NCI-H2227 treated with DMSO at 0.1 percent for 48 hours (cell line): ENCODE measurements at places on chromosomes 5 and 9.

GRCh38 chr9:100590481-100590880 is 12.6 kb downstream of the CAVIN4 start:
- DNase-seq, result no peak

DNA sequence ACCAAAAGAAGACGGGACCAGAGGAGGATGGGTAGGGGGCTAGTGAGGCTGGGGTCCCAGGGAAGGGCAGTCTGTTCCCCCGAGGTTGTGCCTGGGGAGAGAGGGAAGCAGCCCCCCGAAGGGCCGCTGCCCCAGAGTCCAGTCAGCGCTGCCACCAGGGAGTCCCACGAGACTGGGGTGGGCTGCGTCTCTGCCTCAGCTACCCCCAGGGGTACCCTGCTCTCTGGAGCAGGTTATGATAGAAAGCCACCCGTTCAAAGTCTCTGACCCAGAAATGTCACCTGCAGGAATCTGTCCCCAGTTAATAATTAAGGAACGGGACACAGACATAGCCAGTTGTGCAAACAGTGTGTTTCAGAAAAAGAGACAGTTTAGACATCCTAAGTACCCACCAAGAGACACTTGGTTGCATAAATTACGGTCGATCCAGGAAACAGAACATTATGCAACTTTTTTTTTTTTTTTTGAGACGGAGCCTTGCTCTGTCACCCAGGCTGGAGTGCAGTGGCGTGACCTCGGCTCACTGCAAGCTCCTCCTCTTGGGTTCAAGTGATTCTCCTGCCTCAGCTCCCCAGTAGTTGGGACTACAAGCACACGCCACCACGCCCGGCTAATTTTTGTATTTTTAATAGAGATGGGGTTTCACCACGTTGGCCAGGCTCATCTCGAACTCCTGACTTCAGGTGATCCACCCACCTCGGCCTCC is 10.7 kb upstream of the AGPAT2 start:
- no peak for DNase-seq

DNA sequence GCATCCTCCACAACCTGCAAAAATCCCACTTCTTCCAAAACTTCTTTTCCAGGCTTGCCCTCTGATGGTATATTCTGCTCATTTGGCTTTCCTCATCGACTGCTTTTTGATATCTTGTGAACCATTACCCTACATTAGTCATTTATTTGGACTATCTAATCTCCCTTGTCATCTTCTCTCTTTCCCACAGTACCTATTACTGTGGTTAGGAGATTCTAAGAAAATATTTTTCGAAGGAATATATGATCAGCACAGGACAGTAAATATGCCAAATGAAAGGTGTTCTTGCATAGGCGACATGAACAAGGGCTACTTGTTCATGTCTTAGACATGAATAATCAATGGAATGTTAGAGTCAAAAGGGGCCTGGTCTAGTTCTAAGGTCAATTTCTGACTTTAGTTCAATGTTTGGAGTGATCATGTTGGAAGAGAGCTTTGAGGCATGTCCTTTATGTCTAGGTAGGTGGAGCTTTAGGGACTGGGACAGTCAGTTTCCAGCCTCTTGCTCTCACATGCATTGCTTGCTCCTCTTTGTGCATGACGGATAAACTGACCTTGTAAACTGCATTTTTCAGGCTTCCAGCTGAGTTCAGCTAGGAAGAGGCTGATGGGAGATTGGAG is 243.4 kb upstream of the RPS23 start:
- DNase-seq, result no peak

GRCh38 chr9:96476013-96476412 is 26.0 kb downstream of the HABP4 start:
- DNase-seq, result no peak

- DNase-seq, result no peak
Observed at GRCh38 chr9:89172398-89172797, 6.2 kb downstream of the SHC3 start.

- no peak for DNase-seq
Observed at GRCh38 chr5:106843812-106844416, 826.8 kb downstream of the EFNA5 start.

DNA sequence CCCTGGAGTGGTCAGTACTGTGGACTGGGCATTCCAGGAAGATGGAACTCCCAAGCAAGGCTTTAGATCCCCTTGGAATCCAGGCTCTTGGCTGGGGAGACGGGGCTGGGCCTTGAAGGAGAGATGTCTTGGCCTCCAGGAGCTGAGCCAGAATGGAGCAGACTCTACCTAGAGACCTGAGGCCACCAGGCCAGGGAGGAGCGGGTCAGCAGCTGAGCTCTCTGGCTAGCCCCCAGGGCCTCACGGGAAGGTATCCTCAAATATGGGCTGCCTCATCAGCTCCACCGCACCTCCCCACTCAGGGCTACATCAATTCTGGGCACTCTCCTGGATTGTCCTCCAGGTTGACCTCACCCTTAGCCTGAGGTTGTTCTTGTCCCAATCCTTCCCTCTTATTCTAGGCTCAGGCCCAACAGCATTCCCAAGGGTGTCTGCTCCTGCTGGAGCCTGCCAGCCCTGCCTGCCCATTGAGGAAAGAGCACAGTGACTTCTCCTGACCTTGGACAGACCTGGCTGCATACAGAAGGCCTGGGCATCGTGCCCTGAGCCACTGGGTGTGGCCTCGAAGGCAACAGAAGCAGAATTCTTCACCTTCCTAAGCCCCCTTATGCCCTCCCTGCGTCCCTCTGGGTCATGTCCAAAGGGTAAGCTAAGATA is 3.0 kb upstream of the PDLIM4 start:
- no peak for DNase-seq

DNA sequence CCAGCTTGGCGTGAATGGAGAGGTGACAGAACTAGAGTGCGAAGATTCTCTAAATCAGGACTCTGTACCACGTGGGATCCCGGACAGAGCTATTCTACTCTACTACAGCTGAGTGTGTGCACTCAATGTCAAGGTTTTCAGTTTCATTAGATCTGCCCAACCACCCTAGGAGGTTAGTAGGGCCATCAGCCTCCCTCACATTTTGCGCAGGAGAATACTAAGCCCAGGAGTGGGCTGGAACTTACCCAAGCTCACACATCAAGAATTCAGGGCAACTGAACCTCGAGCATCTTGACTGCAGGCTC is 68.3 kb upstream of the TBC1D2 start:
- no peak for DNase-seq

DNA sequence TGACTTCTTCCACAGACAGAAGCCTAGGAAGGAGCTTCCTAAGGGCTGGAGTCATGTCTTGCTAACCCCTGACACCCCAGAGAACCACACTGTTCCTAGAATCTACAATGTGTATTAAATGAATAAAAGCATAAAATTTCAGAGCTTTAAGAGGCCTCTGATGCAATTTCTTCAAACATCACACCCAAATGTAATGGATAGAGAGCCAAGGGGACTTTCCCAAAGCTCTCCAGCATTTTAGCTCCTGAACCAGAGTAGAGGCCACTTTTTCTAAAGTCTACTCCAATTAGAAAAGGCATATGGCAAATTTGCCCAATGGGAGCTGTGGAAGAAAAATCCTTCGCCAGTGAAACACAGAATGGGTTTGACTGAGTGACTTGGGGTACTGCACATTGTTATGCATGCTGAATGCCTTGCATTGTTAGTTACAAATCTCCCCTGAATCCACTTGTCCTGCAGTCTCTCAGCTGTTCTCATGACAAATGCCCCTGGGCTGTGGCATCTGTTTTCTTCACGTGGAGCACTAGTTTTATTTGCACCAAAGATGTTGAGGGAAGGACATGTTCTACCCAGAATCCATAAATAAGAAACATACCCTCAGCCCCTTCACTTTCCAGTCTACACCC is 334.0 kb downstream of the ASTN2 start:
- DNase-seq, result no peak

DNA sequence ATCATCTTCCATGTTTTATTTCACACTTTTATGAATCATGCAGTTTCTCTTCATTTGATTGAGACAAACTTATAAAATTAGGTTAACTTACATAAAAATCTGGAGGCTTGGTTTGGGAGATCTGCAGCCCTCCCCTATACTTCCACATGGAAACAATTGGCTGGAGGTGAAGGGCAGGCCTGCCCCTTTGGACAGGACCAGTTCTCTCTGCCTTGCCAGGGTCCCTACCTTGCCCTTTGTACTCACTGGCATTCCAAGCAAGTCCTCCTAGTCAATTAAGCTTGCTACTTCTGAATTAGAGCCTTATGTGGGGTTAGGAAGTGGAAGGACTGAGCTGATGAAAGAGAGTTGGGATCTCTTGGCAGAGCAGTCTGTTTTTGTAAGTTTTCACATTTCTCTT is 257.3 kb downstream of the GAS1 start:
- no peak for DNase-seq

DNA sequence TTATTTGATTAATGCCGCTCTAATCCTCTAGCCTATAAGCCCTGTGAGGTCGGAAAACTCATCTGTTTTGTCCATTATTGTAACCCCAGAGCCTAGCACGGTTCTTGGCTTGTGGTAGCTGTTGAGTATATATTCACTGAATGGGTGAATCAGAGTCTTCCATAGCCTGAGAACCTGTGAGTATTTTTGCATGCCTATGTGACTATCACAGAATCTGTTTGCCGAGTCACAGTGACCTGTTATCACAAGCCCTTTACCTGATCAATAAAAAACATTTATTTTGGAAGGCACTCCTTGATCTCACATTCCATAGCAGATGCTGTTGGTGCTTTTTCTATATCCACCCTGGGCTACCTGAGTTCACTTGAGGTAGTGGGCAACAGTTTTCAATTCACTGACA is 125.0 kb upstream of the STC2 start:
- no peak for DNase-seq

DNA sequence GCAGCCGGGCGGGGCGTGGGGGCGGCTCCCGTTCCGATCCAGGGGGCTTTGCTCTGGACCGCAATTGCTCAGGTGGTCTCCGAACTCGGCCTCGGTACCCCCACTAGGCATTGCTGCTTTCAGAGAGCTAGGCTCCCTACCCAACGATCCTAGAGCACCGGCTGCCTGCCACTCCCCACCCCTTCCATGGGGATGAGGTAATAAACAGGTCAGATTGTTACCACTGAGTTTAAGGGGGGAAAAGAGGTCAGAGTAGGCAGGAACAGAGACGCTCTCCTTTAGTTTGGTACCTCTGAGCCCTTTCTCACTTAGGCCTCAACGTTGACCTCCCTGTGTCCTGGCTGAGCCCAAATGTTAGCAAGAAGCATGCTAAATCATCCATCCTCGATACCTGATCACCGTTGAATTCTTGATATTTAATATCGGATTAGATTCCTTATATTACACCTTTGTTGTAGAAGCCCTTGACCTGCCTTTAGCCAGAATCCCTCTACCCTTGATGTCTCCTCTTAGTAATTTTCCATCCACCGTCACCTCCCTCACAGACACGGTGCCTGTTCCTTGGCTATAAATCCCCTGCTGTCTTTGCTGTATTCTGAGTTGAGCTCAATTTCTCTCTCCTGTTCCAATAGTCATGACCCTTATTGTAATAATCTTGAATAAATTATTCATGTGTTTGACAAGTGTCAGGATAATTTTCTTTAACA is 588 bp upstream of the PLPP1 start:
- DNase-seq, result no peak

GRCh38 chr9:82681809-82682208 is 381.1 kb downstream of the RASEF start:
- DNase-seq, result no peak

GRCh38 chr5:90967851-90968250 is 409.3 kb downstream of the ADGRV1 start:
- no peak for DNase-seq

- DNase-seq, result no peak
Observed at GRCh38 chr9:114588210-114588609, 641 bp downstream of the ATP6V1G1 start.

DNA sequence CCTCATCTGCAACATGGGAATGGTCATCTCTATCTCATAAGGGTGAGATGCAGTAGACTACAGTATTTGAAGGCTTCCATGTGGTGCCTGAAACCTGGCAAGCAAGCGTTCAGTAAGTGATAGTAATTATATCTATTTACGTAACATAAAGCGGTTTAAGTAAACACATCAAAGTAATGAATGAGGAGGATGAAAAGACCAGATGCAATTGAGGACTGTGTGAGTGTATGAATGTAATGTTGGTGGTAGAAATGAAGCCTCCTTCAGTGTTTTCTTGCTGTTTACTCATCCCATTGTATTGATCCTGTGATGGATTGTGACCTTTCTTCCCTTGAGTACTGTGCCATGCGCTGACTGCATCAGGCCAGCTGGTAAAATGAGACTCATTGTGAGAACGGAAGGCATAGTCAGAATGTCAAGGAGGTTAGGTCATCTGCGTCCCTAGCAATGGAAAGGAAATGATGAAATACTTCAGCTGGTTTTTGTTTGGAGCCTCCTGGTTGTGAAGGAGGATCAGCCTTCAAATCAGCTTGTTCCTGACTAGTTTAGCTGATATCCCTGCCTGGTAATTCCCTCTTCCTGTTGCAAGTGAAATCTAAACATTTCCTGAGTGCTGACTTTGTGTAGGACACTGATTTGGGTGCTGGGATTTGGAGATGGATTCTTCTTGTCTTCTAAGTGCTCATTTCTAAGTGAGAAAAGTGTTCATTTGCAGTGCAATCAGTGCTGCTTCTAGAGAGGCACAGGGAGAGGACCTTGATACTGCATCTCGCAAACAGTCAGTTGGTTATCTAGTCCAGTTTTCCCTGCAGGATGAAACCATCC is 35.6 kb downstream of the TNFSF8 start:
- no peak for DNase-seq

GRCh38 chr5:2187156-2187555 is 304.4 kb upstream of the IRX4 start:
- no peak for DNase-seq

GRCh38 chr5:128101676-128102075 is 18.1 kb downstream of the SLC12A2 start:
- DNase-seq, result no peak

GRCh38 chr9:77807281-77807683 is 159.2 kb upstream of the GNA14 start:
- no peak for DNase-seq

DNA sequence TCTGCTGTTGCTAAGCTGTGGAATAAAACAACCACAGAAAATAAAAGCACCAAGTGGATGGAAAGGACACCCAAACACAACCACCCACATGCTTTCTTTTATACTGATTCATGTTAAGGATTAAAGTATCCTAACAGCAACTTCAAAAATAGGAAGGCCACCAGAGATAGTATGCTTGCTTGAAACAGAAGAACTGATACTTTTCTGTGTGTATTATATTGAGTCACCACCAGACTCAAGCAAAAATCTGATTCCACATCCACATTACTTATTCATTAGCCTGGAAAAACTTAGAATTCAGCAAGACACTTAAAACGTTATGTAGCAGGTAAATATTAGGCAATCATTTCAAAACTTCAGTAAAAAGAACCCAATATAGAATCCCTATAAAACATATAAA is 52.3 kb downstream of the ZDHHC21 start:
- DNase-seq, result no peak

DNA sequence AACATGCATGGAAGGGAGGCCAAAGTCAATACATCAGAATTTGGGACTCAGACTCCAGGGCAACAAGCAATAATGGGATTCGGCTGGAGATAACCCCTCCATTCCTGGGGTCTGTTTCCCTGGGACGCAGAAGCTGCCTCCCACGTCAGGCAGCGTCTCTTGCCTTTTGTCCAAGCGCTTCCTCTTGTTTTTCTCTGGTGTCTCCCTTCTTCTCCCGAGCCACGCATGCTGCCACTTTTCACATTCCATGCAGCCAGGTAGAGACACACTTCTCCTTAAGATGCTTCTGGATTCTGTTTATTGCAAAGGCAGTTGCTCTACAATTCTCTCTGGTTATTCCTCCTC is 267.3 kb downstream of the AOPEP start:
- no peak for DNase-seq
